ENCODE measurements at places on chromosomes 11 and 22.
A peak's percentile ranks its signal among the peaks of the same experiment; 100 is the strongest.

GRCh38 chr11:2526808-2527381 is 82.1 kb downstream of the KCNQ1 start:
- DNase-seq = no peak

- DNase-seq = no peak
Measured at GRCh38 chr22:45775569-45776312, 104.1 kb downstream of the ATXN10 start.

DNA sequence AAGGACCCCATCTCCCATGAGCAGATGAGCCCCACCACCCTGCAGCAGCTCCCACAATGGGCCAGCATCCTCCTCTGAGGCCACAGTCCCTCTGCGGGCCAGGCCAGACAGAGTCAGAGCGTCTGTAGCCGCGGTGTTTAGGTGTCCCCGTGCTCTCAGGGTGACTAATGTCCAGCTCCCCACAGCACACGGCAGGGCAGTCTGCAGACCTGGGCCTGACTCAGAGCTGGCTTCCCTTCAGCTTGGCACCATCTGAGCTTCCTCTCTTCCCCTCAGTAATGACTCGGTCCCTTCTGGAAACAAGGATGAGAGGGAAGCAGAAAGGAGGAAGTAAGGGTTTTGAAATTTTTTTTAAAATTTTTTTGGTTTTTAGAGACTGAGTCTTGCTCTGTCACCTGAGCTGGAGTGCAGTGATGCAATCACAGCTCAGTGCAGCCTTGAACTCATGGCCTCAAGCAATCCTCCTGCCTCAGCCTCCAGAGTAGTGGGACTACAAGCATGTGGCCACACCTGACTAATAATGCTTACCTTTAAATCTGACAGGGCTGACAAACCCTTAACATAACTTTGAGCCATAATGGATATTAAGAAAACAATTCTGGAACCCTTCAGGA is 28.5 kb downstream of the LRRC74B start:
- no peak for DNase-seq

GRCh38 chr22:19615001-19615461 is 90.8 kb upstream of the CLDN5 start:
- no peak for DNase-seq

DNA sequence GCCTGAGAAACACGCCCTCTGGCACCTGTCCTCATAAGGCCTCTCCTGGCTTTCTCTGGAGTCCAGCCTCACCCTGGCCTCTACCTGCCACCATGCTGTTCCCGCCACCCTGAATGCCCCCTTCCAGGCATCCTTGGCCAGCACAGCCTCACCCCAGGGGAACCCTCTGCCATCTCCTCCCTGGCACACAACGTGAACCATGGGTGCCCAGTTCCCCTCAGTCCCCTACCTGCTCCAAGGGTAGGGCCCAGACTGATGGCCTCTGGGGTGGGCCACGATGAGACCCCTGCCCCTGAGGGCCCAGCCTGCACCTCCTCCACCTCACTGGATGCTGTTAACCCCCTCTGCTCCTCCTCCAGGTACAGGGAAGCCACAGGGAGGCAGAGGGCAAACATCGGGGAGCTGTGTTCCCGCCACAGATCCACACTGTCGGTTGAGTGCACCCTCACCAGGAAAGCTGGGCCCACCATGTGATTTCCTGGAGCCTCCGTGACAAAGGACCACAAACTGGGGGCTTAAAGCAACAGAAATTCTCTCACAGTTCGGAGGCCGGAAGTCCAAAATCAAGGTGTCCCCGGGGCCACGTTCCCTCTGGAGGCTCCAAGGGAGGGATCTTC is 169.6 kb downstream of the BRD1 start:
- no peak for DNase-seq

DNA sequence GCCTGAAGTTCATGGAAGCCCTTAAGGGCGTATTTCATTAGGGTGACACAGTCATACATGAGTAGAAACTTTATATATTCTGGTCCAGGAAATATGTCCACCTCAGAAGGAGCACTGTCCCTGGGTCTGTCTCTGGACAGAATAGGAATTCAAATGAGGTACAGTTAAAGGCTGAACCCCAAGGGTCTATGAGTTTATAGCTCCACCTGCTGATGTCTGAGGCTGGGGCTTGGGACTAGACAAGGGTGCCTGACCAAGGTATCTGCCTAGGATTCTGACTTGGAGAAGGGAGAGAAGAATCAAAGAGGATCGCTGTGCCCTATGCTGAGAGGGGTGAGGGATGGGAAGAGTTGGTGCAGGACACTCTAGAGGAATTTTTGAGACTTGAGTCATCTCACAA is 14.9 kb downstream of the HEPHL1 start:
- DNase-seq = no peak

DNA sequence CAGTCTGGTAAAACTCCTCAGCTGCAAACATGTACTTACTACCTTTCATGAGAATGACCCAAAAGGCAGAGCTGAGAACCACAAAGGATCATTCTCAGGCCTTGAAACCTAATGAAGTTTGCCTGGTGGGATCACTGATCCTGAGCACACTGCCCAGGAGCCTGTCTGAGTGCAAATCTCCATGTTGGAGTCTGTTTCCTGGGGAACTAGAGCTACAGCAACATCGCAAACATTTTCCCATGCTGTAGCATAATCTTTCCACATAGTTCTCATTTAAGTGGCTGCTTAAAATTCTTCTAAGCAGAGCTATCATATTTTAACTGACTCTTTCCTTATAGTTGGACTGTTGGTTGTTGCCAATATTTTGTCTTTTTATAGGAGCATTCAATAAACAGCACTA is 58.5 kb downstream of the GUCY1A2 start:
- DNase-seq = no peak

GRCh38 chr11:43989162-43989981 is 46.9 kb downstream of the C11orf96 start:
- DNase-seq = no peak

- DNase-seq = no peak
Measured at GRCh38 chr22:19719050-19719482, 4.3 kb upstream of the GP1BB start.

DNA sequence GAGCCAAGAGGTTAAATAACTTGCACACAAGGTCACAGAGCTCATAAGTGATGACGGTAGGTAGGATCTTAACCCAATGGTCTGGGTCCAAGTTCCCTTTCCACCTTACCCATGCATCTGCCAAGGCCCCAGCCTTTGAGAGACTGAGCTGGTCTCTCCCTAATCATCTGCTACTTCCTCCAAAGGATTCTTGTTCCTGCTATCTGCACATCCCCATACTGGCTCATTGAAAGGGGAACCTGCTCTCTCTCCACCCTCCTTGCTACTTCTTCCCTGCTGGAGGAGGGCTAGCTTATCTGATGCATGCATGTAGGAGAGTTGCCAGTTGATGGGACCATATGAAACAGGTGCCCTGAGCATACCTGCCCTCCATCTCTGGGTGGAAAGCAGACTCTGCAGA is 47.7 kb downstream of the COMMD9 start:
- DNase-seq = no peak

DNA sequence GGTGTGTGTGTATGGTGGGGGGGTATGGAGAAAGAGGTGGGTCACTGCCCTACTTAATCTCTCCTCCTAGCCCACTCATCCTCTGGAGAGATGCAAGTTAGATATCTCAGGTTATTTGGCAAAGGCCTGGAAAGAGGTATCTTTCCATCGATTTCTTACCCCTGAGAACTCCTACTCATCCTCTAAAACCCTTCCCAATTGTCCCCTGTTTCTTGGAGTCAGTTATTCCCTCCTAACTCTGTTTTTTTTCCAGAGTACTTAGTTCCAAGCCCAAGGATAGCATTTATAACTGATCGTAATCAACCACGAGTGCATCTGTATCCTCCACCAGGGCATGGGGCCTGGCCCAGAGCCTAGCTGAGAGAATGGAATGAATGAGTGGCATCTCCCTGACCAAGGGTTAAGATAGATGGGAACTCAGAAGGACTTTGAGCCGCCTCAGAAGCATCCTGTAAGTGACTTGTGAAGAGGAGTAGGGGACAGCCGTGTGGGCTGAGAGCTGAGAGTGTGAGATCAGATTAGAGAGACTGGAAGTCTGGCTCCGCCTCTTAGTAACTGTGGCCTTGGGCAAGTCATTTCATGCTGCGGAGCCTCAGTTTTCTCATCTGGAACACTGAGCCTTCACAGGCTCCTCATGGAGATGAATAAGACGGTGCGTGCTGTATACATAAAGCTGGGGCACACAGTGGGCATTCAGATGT is 16.2 kb downstream of the CD6 start:
- no peak for DNase-seq

DNA sequence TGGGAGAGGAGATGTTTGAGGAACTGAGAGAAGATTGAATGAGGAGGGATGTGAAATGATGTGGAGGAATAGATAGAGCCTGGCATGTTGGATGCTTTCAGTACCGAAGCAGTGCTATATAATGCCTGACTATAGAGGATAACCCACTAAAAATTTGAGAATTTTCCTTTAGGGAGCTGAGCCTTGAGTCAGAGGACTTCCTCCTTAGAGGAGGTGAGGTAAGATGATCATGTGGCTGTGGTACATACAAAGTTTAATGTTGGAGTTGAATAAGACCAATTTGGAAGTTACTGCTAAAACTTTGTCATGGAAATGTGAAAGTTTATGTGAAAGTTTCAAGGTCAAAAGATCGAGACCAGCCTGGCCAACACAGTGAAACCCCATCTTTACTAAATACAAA is 66.9 kb downstream of the YAP1 start:
- DNase-seq = no peak

DNA sequence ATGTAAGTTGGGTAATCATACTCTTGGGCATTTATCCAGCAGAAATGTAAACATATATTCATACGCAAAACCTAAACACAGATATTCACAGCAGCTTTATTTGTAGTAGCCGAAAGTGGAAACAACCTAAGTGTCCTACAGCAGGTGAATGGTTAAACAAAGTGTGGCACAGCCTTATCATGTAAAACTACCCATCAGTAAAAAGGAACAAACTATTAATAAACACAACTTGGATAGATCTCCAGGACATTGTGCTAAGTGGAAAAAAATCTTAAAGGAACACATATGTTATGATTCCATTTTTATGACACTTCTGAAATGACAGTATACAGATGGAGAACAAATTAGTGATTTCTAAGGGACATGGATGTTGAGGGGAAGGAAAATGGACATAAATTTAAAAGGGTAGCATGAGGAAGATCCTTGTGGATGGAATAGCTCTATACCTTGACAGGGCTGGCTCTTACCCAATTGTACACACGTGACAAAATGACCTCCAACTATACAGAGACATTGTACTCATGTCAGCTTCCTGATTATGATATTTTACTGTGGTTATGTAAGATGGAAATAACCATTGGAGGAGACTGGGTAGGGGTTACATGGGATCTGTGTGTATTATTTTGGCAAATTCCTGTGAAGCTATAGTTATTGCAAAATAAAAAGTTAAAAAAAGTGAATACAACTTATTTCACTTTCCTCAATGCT is 15.4 kb downstream of the ANO5 start:
- DNase-seq = no peak

- DNase-seq = no peak
Measured at GRCh38 chr11:9046481-9046880, 42.7 kb upstream of the NRIP3 start.

- no peak for DNase-seq
Measured at GRCh38 chr11:116614306-116615210, 158.2 kb downstream of the BUD13 start.

GRCh38 chr11:117945047-117945810 is 16.0 kb upstream of the TMPRSS13 start:
- DNase-seq = no peak

DNA sequence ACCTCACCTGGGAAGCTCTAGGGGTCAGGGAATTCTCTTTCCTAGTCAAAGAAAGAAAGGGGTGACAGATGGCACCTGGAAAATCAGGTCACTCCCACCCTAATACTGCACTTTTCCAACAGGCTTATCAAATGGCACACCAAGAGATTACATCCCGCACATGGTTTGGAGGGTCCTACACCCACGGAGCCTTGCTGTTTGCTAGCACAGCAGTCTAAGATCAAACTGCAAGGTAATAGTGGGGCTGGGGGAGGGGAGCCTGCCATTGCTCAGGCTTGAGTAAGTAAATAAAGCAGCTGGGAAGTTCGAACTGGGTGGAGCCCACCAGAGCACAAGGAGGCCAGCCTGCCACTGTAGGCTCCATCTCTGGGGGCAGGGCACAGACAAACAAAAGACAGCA is 2830.6 kb upstream of the OR11H1 start:
- no peak for DNase-seq

DNA sequence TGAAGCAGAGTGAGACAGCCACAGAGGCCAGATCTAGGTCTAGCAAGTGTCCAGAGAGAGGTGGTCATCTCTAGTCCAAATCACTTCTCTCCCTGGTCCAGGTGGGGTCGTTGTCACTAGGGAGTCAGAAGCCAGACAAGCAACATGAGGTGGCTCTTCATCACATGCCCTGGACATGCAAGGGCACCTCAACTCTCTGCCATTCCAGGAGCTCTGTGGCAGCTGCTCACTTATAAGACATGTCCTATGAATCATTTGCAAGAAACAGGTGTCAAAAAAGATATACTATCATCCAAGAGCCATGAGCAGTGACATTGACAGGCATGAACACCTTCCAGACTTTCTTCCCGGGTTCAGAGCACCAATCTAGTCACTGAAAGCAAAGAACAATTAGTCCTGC is 130.8 kb downstream of the GALNT18 start:
- DNase-seq = no peak

GRCh38 chr22:22770280-22770871 is 117.2 kb upstream of the IGLL5 start:
- peak; percentile 26 for DNase-seq

DNA sequence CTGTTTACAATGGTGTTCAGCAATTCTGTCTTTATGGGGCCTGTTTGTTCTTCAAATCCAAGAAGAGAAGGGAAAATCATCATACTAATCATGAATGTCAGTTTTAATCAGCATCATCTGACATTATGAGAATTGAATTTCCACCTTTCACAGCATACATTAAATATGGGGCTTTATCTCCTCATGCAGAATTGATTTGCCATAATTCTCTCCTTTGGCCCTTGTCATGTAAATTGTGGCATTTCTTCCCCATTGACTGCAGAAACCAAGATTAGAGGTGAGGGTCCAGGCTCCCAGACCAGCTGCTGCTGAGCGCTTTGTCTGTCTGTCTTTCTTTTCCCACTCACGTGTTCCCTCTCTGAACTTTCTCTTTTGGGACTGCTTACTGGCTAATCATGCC is 232.1 kb upstream of the NAV2 start:
- DNase-seq = no peak

DNA sequence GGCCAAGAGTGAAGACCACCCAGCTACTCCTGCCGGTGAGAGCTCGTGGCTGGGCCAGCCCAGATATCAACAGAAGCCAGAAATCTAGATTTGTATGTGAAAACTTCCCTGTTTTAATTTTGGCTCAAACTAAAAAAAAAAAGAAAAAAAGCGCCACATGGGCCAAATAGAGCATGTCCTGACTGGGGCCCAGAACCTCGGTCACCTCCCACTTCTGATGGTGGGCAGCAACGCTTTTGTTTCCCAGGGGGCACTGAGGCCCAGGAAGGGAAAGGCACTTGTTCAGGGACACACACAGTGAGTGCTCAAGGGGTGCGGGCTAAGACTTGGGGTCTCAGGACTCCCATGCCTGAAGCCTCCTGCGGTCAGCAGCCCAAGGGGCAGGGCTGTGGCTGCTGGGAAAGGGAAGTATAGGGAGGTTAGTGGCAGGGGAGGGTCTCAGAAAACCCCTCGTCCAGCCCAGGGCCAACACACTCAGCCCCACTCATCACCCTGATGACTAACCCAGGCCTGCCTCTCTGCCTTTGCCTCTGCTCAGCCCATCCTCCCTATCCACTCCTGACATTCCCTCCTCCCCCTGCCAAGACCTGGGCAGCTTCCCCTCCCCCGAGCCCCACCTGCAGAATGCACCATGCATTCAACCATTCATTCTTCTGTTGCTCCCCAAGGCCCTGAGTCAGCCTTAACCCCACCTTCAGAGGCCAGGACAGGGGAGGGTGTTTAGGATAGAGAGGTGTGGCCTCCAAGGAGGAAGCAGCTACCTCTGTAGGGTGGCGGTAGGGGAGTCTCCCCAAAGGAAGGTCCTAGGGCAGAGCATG is 30.0 kb upstream of the TCF20 start:
- no peak for DNase-seq

Measured in left kidney (tissue), 8 donors.